GM20000 (cell line): ENCODE measurements at places on chromosomes 7 and 10.

GRCh38 chr10:86967481-86967941, 771 bp upstream of the ADIRF start:
- DNase-seq = no peak

GRCh38 chr10:34816501-34817002, 1.5 kb upstream of the PARD3 start:
- DNase-seq = peak; percentile 24

DNA sequence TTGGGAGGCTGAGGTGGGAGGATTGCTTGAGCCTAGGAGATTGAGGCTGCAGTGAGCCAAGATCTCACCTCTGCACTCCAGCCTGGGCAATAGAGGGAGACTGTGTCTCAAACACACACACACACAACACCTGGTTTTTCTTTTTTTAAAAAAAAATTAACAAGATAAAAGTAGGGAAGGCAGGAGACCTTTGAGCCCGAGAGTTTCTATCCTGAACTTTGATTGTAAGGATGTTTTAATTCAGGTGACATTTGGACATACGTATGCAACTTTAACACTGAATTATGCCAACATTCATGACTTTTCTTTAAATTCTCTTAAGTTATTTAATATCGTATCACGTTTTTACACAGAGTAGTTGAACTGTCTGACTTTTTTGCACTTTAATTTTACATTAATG, 11.7 kb upstream of the CYP2E1 start:
- DNase-seq = no peak

DNA sequence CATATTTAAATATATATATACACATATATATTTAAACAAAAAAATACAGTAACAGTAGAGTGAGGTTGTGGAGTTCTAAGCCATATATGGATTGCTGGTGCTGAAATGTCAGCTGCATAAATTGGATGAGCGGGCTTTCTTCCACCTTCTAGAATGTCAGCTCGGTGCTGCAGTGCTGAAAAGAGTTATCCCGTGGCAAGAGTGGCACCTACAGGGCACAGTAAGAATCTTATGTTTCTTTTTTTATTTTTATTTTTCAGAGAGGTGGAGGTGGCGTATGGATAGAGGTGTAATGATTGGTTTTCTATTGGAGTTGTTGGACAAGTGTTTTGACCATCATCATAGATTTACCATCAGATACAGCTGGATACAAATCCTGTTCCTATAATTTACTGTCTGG, 86.2 kb upstream of the DYNC1I1 start:
- peak; percentile 13 for DNase-seq

DNA sequence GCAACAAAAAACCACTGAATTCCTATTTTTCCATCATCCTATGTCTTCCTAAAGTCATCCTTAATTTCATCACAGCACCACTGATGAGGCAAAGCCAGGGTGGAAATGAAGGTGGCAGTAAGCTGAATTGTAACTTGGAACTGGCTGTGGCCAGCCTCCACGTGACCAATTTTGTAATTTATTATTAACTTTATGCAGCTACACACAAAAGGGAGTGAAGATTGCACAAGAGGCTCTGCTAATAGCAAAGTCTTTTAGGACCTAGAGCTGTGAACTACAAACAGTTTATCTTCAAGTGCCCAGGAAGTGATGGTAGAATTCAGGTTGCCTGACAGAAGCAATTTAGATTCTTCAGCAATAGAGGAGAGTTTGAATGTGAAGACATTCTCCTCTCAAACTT, 176.4 kb downstream of the CCDC71L start:
- DNase-seq = no peak

DNA sequence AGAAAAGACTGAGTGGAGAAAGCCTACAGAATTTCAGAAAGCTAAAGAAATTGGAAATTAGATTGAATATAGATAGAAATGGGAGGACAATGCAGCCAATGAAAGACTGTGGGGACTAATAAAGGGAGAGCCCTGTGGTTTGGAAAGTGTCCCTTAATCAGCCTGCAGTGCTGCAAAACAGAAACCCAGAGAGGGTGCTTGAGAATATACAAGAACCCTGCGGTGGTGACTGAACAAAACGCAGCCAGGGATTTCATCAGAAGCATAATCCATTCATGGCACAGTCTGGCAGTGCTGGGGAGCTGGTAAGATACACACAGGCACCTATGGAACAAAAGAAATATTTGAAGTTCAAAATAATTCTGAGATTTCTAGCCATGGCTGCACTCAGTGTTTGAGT, 19.1 kb downstream of the CEP41 start:
- no peak for DNase-seq

DNA sequence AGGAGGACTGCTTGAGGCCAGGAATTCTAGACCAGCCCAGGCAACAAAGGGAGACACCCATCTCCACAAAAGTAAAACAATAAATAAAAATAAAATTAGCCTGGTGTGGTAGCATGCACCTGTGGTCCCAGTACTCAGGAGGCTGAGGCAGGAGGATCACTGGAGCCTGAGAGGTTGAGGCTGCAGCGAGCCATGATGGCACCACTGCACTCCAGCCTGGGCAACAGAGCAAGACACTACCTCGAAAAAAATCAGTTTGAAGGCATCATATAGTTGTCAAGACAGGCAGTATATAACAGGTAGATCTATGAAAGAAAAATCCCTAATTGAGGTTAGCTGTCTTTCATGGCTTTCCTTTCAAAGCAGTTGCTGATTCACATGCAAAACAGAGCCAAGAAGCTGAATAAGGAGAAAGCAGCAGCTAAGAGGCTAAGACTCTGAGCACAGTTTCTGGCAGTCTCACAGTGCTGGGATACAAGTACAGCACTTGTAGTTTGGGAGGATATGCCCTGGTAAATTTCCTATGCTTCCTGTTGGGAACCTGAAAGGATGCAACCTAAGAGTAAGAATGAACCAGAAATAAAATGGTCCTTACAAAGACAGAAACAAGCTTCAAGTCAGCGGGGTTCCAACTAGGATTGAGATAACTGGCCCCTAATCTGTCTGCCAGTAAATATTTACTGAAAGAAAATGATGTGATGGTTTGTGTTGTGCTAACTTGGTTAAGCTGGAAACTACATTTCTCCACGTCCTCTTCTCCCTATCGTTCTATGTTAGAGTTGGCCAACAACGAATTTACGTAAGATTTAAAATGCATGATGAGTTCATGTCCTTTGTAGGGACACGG, 368.5 kb upstream of the HPS1 start:
- DNase-seq = no peak

DNA sequence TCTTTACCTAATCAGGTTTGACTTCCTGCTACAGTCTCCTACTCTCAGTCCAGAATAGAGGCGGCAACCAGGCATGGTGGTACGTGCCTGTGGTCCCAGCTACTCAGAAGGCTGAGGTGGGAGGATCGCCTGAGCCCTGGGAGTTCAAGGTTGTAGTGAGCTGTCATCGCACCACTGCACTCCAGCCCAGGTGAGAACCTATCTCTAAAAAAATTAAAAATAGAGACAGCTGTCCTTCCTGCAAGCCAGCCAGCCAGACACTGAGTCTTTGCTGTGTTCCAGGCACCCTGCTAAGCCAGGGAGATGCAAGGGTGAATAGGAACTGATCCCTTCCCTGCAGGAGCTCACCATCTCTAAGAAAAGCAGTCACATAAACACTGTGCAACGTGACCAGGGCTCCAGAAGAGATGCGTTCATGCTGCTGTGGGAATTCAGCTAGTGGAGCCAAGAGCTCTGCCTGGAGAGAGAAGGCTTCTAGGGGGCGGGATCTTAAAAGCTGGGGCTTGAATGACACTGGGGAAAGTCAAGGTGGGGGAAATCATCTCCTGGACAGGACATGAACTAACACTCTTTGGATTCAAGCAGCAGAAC, 22.1 kb upstream of the SLIT1 start:
- DNase-seq = no peak

- no peak for DNase-seq
Measured at GRCh38 chr7:137996386-137996851, 5.5 kb downstream of the CREB3L2 start.

- peak; percentile 32 for DNase-seq
Measured at GRCh38 chr10:91551856-91552255, 81.0 kb downstream of the PPP1R3C start.

DNA sequence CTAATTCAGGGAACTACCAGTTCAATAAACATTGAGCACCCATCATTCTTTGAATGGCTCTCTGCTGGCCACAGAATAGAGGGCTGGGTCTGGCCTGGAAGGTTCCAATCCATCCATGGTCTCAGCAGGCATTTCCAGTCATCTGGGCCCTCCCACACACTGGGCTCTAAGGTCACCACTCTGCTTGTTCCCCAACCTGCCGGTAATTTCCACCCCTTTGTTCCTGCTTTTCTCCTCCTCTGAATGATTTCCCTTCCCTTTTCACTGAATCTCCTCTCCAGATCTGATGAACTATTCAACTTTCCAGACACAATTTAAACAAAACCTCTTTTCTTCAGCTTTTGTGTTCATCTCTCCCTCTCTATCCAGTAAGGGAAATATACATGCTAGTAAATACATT, 2.6 kb downstream of the BZW2 start:
- DNase-seq = no peak

DNA sequence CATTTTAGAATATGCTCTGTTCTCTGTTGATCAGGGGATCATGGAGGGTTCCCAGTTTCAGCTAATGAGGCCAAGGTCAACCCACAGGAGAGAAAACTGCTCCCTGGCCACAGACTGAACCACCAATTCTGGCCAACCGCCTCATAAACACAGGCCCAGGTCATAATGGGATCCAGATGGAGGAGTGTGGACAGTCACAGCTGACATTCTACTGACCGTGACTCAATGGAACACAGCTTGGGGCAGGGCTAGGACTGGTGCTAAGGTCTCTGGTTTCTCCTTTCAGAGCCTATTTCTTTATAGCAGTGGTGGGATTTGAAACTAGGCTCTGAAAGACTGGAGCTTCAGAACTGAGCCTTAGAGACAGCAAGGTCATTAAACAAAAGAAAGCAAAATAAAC, 68.3 kb downstream of the HIPK2 start:
- no peak for DNase-seq

DNA sequence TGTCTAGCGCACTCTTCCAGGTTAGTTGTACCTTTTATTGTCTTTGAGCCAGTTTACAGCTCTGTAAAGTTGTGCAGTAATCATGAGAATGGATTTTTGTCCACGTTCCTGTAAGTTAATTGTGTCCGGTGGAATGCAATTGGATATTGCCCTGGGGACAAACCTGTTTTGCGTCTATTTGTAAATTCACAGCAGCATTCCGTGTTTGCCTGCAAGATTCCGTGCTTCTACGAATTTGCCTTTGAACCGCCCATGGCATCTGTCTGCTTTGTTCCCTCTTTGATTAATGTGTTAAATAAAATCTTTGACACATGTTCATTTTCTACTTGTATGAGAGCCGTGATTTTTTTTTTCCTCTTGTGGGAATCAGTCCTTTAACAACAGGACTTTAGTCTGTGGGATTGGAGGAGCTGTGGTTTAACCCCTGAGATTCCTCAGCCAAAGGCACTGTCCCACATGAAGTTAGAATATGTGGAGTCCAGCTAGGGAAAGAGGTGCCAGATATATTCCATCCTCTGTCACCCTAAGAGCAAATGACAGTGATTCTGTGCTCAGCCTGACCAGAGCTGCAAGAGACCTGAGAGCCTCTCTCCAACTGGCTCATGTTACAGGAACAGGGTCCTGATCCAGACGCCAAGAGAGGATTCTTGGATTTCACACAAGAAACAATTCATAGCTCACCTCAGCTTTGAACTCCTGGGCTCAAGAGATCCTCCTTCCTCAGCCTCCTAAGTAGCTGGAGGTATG, 126.3 kb downstream of the COL26A1 start:
- DNase-seq = no peak

- DNase-seq = no peak
Measured at GRCh38 chr7:149477494-149478443, 16.9 kb upstream of the ZNF777 start.
